ENCODE measurements at places on chromosomes 13 and 19.

- DNase-seq: peak; percentile 25
Measured at GRCh38 chr13:112690283-112690929, 568 bp downstream of the ATP11A start.

GRCh38 chr19:31529121-31529520, 179.9 kb upstream of the TSHZ3 start:
- DNase-seq: no peak

GRCh38 chr19:38061294-38061693, 154.3 kb downstream of the SIPA1L3 start:
- no peak for DNase-seq

GRCh38 chr19:40461669-40462221, 3.8 kb downstream of the BLVRB start:
- no peak for DNase-seq

DNA sequence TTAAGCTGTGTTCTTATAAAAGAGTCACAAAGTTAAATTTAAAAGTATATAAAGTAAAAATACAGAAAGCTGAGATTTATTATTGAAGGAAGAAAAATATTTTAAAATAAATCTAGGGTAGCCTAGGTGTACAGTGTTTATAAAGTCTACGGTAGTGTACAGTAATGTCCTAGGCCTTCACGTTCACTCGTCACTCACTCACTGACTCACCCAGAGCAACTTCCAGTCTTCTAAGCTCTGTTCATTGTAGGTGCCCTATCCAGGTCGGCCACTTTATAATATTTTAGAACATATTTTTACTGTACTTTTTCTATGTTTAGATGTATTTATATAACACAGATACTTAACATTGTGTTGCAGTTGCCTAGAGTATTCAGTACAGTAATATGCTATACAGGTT, 47.4 kb downstream of the NDFIP2 start:
- no peak for DNase-seq

GRCh38 chr19:13884726-13885591, 8.0 kb downstream of the NANOS3 start:
- DNase-seq: no peak

GRCh38 chr19:46637224-46637623, 1.2 kb upstream of the GNG8 start:
- no peak for DNase-seq

DNA sequence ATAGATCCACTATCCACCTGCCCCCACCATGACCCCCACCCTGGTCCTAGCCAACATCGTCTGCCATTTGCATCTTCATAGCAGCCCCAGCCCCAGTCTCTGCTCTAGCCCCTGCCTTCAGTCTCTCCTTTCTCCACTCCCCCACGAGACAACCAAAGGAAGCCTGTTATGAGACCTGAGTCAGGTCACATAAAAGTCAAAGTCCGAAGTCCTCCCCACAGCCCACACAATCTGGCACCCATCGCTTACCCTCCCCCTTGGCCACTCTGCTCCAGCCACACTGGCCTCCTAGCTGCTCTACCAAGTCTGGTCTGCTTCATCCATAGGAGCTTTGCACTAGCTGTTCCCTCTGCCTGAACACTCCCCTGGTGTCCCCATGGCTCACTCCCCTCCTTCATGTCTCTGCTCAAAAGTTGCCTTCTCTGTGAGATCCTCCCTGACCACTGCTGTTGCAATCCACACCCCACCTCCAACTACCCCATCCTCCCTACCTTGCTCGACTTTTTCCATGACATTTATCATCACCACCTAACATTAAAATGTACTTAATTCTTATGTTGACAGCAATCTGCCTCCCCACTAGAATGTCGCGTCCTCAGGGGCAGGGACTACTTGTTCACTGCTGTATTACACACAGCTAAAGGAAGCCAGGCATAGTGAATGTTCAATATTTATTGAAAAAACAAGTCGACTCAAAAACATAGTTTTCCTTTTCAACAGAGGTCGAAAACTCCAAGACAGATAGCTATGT, 1.2 kb upstream of the PLEKHG2 start:
- DNase-seq: no peak

- DNase-seq: no peak
Measured at GRCh38 chr13:51342706-51343105, 3.2 kb downstream of the SERPINE3 start.

GRCh38 chr13:43883631-43884030, 3.9 kb downstream of the LACC1 start:
- no peak for DNase-seq

GRCh38 chr19:48994035-48994386, 324 bp downstream of the RUVBL2 start:
- no peak for DNase-seq

DNA sequence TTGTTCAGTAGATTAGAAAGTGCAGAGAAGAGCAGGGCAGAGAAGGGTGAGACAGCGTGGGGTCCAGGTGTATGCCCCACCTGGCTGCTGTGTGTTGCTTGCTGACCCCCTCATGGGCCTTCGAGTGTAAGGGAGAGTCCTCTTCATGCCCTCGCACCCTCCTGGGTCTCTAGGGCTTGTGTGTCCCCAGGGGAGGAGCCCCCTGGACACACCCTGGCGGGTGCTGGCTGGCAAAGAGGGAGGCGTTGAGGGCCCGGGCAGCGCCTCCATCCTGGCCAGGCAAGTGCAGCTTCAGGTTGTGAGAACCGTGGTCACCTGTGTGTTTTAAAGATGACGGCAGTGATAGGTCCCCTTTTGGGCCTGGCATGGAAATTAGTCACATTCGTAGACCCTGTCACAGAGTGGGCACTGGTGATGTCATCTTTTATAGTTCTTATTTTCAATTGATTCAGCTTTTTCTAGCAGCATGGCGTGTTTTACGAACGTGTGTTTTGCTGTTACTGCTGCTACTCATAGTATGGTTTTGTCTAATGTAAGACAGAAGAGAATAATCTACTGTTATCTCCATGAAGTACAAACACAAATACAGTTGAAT, 18.7 kb downstream of the TFDP1 start:
- no peak for DNase-seq

GRCh38 chr19:45601524-45602374, at the start of gene GPR4:
Gene GPR4 (minus strand): TSS chr19:45602212. CDS start chr19:45591866, 10,346 bp downstream.
- no peak for DNase-seq

GRCh38 chr19:35868823-35869326, 501 bp downstream of the APLP1 start:
- DNase-seq: no peak

- DNase-seq: no peak
Measured at GRCh38 chr13:39100996-39101738, 62.9 kb downstream of the NHLRC3 start.

- no peak for DNase-seq
Measured at GRCh38 chr19:947707-948539, 22.1 kb downstream of the ARID3A start.

DNA sequence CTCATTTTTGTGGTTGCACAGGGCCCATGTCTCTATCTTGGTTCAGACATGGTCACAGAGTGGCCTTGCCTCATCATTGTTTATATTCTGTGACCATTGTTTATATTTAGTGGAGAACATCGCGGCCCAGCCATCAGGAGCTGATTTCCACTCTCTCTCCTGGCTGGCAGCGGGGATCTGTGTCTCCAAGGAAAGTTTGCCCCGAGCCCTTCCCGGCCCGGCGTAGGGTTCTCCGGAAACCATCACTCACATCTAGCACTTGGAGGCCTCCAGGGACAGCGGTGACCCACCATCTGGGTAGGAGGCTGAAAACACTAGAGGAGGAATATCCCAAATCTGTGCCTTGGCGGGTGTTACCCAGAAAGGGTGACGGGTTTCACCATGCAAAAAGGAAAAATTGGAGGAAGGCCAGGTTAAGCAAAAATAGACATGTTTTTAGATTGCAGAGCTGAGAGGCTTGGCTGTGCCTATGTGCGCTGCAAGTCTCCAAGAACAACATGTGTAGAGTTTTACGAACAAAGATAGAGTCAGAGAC, 726 bp upstream of the ZNF358 start:
- no peak for DNase-seq

DNA sequence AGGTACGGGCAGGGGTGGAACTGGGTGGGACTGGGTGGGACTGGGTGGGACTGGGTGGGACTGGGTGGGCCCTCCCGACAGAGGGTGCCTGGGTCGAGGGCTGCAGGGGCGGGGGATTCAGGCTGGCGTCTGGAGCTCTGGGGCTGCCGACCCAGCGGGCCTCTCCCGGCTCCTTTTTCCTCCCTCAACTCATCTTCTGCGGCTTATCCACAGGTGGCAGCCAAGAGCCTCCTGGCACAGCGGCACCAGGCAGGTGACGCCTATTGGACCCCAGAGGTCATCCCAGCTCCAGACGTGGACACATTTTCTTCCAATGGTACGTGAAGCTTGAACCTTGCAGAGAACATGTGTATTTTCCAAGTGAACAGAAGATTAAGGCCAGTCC, 533 bp downstream of the ZNF544 start:
- peak; percentile 15 for DNase-seq

DNA sequence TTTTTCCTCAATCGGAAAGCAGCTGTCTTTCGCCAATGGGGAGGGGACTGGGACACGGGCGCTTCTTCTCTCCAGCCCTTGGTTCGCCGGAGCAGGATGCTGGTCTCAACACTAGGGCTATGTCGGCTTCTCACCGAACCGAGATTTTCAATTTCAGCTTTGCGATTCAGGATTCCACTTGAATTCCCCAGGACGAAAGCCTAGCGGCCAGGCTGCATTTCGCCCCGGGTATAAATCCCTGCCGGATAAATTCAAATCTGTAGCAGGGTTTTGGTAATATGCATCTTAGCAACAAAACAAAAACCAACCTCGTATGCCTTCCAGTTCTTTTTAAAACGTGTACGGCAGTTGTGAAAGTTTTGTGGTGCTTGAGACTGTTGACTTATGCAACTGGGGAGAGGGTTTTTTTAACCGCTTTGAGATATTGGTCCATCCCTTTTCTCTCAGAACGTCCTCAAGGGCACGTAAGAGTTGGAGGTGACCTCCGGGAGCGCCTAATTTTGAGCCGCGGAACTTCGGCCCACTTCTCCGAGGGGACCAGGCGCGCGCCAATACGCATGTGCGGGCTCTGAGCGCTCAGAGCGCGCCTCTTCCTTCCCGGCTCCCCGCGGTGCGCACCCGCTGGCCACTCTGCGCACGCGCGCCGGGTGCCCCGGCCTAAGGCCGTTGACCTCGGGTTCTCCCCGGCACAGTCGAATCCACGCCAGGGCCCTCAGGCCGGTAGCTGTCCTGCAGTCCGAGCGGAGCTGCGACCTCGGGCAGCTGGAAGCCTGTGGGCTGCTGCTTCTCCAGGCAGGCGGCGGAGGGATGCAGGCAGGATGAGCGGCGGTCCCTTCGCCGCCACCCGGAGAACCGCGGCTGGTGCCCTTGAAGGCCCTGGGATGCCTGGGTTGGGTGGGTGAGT, 7.6 kb downstream of the POU4F1 start:
- DNase-seq: peak; percentile 15

GRCh38 chr13:59099182-59099974, 1064.3 kb downstream of the DIAPH3 start:
- DNase-seq: no peak

DNA sequence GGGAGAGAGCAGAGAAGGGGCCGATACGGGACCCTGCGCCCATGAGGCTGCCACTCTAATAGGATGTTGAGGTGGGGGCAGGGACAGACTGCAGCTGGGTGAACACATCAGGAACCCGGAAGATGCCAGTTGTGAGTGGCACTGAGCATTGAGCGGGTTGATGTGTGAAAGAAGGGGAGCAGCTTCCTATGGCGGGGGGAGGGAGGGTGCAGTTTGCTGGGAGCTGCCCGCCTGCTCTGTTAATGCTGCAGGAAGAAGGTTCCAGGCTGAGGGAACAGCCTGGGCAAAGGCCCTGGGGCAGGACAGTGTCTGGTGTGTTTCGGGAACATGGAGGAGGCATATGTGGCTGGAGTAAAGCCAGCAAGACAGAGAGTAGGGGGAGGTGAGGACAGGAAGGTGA, 29.8 kb downstream of the DNM2 start:
- DNase-seq: no peak

DNA sequence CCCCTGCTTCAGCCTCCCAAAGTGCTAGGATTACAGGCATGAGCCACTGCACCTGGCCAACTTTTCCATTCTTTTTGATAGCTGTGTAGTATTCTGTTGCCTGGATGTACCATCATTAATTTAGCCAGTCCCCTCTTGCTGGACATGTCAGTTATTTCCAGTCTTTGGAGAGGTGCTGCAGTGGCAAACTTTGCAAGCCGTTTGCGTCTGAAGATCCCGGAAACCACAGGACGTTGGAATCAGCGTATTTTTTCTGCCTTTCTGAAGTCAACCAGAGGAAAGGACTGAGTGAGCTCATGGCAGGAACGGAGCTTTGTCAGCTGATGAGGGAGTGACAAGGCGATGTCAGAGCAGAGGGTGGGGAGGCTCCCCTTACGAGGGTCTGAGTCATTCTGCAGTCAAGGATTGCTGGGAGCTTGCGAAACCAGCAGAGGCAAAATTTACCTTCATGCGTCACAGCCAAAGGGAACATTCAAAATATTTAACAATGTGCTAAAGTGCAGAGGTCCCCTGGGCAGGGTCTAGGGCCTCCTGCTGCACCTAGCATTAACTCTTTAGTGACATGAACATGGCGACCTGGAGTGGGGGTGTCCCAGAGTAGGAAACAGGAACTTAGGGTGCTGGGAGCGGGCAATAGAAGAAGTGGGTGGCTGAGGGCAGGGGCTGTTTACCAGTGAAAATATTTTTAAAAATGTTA, 5.6 kb downstream of the C5AR1 start:
- peak; percentile 12 for DNase-seq

GRCh38 chr19:871446-872265, 12.2 kb downstream of the CFD start:
- DNase-seq: no peak

- DNase-seq: no peak
Measured at GRCh38 chr13:37479916-37480315, 118.7 kb downstream of the POSTN start.

GRCh38 chr19:56477429-56478338, 539 bp upstream of the ZNF667 start:
- DNase-seq: peak; percentile 23

DNA sequence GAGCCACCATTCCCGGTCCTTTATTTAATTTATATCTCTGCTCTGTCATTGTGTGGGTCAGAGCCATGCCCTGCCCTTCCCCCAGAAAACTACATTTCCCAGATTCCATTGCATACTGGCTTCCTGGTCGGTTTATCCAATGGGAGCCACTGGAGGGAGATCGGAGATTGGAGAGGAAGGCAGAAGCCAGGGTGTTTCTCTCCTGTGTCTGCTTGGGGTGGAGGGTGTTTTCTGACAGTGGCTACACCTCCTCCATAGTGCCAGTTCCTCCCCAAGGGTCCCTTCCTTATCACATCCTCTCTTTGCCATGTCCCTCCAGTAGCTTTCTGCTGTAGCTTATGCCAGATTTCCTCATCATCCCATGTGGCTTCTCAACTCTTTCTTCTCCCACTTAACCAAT, 19.0 kb downstream of the OLFM2 start:
- peak; percentile 33 for DNase-seq

- DNase-seq: no peak
Measured at GRCh38 chr19:35228177-35228930, at the start of gene FAM187B. Gene FAM187B (minus strand): TSS chr19:35228739. CDS start chr19:35228680, 59 bp downstream.
